ENCODE measurements at places on chromosomes 6 and 20. TPM values are rescaled to one million over a fixed set of nuclear protein-coding genes. Genes with fewer than 3 reads are reported as not detected.

HLA-DRB5 gene
- not detected for total RNA-seq

CAPN11 gene
- total RNA-seq, result not detected

PLN gene
- total RNA-seq, result 17.5 TPM

FAM83C gene
- total RNA-seq, result not detected

HLA-DPA1 gene
- 0.17 TPM for total RNA-seq

PTK7 gene
- 36.5 TPM for total RNA-seq

KHDC1L gene
- not detected for total RNA-seq

SIRPG gene
- not detected for total RNA-seq

NRSN1 gene
- total RNA-seq, result not detected

PROKR2 gene
- not detected for total RNA-seq

UBE2V1 gene
- total RNA-seq, result 43.2 TPM
